Keratinocyte (primary cell): ENCODE measurements at places on chromosomes 3 and 15.
A peak's percentile ranks its signal among the peaks of the same experiment; 100 is the strongest.

DNA sequence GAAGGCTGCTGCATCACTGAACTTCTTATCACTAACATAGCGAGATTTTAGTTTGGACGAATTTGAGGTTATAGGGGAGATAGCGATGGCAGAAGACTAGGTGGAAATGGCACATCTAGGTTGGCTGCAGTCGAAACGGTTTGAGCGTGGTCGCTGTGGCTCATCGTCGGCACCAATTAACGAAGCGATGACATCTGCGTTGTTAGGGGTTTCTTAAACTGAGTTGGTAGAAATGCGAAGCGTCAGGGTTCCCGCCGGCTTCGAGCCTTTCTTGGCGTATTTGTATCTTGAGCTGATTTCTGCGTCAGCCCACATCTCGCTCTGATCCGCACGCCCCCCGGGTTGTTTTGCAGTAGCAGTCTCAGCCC lies 319 bp downstream of the LNP1 start:
- DNase-seq, result no peak

DNA sequence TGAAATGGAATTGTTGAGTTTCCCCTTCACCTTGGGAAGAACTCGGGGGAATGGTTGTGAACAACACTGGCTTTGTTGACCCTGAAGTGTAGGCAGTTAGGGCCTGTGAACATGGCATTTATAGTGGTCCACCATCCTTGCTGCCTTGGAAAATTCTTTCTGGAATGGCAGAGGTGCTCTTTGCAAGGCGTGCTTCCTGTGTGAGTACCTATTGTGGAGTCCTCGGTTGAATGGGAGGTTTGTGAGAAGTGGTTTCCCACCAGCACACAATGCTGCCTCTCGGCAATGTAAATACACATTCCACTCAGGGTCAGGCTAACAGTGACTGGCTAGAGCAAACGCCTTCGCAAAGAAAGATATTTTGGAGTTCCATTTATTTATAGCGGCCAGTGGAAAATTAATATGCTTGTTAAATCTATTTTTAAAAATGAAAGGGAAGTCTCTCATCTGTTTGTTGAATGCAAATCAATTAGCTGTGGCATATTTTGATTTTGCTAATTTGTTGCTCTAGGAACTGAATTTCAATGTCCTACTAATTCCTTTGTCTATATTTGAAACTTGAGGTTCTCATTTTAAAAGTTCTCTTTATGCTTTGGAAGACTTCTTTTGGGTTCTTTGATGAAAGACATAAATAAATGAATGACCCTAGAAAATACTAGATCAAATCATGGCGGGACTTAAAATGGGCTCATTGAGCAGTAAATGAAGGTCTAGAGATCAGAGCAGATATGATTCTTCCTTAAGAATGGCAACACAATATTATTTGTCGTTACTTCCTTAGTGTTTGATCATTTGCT lies 59.5 kb downstream of the FNDC3B start:
- DNase-seq, result no peak

DNA sequence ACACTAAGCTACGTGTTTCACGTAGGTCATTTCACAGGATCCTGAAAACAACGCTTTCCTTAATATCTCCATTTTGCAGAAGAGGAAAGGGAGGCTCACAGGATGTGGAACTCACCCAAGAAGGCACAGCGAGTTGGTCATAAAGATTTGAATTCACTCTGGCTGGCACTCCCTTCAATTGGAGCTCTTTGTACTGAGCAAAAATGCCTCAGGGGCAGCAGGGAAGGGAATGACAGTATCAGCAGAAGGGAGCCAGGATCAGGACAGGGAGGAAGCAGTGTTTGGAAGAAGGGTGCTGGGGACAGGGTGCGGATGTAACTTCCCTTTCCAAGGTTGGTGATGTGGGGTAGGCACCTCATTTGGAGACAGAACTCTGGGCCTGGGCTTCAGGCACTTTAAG lies 1.1 kb upstream of the ST6GAL1 start:
- no peak for DNase-seq

- DNase-seq, result no peak
Measured at GRCh38 chr15:80840182-80841130, 61.3 kb downstream of the CEMIP start.

GRCh38 chr3:66342717-66343356 lies 122.0 kb downstream of the SLC25A26 start:
- no peak for DNase-seq

GRCh38 chr3:134357261-134357913 lies 16.9 kb downstream of the AMOTL2 start:
- no peak for DNase-seq

GRCh38 chr15:81106560-81106959 lies 27.5 kb upstream of the CFAP161 start:
- DNase-seq, result no peak

GRCh38 chr3:188400494-188401243 lies 246.7 kb downstream of the LPP start:
- no peak for DNase-seq

- no peak for DNase-seq
Measured at GRCh38 chr15:83358972-83359564, 74.6 kb upstream of the BNC1 start.

- DNase-seq, result no peak
Measured at GRCh38 chr3:193016437-193016901, 98.8 kb upstream of the MB21D2 start.

DNA sequence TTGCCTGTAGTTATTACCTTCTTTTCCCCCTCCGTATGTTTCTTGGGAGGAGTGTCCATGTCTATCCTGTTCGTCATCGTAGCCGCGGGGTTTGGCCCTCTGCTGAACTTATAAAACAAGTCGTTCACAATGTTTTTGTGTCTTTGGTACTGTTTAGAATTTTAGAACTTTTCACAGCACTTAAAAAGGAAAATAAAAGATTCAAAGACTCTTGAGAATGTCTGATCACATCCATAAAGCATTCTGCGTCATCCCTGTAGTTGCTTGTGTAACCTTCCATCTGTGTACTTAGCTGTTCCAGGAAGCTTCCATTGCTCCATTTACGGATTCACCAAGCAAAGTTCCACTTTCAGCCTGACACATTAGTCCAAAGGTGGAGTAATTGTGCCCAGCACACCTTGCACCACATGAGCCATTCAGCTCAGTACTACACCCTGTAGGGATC lies 677.1 kb upstream of the NR2F2 start:
- DNase-seq, result peak; percentile 19

GRCh38 chr3:106008766-106009165 lies 140.0 kb upstream of the CBLB start:
- DNase-seq, result no peak
